ENCODE measurements at places on chromosomes 5 and 9.

DNA sequence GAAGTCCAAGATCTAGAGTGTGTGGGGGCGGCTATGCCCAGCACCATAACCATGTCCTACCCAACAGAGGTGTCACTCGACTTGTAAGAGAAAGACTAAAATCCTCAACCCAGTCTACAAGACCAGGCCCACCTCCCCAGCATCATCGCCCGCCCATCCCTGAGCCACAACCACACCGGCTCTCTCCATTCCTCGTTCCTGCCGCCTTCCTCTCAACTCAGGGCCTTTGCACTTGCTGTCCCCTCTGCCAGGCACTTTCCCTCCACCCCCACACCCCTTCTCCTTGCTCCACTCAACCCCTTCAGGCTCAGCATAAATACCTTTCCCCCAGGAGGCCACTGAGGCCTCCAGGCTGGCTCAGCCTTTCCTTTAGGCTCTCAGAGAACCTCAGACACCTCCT, 69.3 kb downstream of the PAX5 start:
- no peak for DNase-seq

DNA sequence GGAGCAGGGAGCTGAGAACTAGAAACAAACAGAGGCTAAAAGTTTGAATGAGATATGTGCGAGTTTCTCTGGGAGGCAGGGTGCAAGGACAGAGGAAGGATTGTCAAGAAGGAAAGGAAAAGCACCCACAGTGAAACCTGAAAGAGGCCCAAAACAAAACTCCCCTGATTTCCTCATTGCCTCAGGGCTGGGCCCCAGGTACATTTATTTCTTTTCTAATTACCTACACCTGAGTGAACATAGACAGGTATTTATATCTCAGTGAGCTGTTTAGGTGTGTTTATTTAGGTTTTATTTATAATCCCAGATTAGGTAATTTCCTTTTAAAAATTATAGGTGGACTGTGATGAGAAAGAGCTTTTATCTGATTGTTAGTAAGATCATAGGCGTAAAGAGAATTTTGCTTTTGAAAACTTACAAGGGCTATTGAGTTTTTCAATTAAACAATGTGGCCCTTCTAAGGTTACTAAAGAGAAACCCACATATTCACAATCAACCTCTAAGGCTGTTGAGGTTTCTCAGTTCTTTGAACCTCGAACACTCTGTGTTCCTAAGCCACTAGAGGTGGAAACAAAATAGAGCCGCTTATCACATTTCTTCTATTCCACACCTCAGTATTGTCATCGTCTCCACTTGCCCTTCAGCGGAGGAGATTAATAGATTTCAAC, 344.8 kb downstream of the ZNF608 start:
- DNase-seq, result no peak

DNA sequence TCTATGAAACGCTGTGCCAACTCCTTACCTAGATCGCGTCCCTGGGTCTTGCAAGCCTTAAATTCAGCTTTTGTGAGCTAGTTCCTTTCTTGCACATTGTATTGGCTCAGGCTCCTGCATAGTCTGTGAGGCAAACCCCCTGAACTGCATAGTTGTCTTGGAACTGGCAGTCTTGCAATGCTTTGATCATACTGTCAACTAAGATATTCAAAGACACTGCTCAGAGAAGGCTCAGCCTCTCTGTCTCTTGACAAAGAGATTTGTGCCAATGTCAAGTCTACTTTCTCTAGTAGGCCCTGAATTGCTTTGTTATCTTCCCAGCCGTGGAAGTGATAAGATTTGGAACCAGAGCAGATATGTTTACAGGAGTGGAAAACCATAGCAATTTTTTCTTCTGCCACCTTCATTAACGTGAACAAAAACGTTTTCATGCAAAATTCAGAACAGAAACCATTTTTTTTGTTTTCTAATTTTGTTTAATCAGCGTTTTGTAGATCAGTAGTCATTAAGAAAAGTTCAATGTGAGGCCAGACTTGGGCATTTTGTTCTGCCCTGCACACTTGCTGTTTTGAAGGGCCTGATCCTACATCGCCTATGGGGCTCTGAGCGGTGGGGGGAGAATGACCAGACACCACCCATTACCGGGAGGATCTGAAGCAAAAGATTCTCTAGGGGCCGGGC, 27.6 kb upstream of the ENTREP1 start:
- DNase-seq, result no peak

GRCh38 chr5:134088994-134089560, 25.4 kb upstream of the TCF7 start:
- DNase-seq, result no peak

DNA sequence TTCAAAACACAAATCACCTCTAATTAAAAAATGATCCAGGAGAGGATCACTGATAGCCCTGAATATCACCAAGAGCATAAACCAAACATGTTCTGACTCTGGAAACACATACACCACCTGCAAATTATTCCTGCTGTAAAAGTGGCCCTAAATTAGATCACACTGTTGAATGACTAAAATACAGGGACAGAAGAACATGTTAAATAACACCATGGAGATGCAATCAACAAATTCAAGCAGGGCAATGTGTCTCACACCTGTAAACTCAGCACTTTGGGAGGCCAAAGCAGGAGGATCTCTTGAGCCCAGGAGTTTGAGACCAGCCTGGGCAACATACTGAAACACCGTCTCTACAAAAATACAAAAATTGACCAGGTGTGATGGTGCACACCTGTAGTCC, 18.2 kb upstream of the SPOUT1 start:
- no peak for DNase-seq

DNA sequence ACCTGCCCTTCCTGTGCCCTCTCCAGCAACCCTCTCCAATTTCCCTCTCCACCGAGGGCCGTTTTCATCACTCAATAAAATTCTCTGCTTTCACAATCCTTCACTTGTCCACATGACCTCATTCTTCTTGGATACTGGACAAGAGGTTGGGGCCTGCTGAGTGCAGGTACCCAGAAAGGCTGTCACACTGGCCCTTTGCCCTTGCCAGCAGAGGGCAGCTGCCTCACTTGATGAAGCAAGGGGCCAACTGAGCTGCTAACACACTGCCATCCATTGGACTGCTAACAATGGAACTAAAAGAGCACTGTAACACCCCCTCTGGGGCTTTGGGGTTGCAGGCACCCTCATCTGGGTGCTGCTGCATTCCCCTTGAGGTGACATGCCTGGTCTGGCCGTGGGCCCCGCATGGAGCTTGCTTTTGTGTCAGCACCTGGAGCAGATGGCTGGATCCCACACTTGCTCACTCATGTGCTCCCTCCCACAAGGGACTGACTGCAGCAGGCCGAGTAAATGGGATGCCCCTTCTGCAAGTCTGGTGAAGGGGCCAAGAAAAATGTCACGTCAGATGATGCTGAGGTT, 308.1 kb upstream of the ADCY2 start:
- no peak for DNase-seq

- DNase-seq, result no peak
Measured at GRCh38 chr5:107121793-107122519, 548.8 kb downstream of the EFNA5 start.

DNA sequence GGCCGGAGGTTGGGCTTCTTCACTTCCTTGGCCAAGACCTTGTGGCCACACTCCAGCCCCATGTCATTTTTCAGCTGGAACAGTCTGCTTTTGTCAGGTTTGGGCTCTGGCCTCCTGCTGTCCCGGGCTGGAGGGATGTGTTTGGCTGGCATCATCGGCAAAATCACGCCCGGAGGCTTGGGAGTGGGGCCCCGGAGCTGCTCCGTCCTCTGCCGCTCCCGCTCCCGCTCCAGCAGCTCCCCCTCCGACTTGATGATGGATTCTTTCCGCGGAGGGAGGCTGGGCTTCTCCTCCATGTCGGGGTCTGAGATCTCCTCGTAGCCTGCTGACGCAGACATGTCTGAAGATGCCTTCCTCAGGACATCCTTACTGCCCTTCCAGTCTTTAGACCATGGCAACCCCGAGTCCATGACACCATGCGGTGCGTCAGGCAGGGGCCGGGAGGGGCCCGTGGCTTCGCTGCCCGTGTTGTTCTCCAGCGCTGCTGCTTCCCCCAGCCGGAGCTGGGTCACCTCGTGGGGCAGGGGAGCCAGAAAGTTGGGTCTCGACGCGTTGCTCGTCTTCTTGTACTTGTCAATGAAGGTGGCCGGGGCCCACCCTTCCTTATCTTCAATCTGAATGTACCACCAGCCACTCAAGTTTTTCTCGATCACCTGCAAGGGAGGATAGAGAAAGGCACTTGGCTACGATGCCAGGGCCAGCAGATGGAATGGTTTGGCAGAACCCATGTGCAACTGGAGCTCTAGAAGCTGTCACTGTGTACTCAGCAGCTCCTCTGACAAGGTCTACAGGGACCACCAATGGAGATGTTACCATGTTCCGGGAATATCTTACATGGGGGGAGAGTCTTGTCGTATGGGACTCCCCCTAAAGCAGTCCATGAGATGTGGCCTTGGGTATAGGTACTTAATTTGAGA, 56.0 kb upstream of the UBTD2 start:
- no peak for DNase-seq

GRCh38 chr5:136749016-136749415, 383.7 kb upstream of the TRPC7 start:
- DNase-seq, result no peak

GRCh38 chr5:75031366-75031765, 21.0 kb downstream of the GCNT4 start:
- DNase-seq, result no peak

DNA sequence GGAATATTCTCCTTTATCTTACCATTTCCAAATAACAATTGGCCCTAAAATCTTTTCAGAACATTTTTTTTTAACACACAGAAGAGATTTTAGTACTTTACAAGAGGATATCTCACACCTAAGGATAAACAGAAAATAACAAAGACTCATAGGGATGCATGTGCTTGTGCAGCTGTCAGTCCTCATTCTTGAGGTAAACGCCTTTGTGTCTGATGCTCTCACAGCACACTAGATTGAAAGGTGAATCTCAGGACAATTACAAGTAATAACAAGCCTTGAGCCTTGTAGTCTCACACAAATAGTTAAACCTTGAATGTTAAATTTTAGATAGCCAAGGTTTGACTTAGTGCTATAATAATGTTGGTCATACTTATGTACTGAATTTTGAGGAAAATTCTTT, 439.2 kb downstream of the PTPRD start:
- no peak for DNase-seq

DNA sequence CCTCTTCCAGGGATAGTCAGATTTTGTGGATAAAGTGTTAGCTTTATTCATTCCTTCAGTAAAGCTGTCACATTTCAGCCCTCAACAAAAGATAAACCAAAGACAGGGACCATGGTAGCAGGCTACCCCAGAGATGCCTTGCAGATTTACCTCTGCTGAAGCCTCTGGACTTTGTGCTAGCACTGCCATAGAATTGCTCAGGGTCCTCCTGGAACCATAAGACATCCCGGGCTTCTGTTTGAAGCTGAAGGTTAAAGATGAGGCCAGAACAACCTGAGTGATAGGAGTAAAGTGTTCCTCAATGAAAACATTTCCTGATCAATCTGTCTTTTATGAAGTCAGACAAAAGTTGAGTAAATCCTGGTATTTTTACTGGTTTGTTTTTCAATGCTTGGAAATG, 57.5 kb upstream of the ARL15 start:
- DNase-seq, result no peak

GRCh38 chr9:86246752-86247161, 12.7 kb downstream of the C9orf153 start:
- DNase-seq, result no peak

- no peak for DNase-seq
Measured at GRCh38 chr5:68339921-68340321, 124.4 kb downstream of the PIK3R1 start.

Measured in stimulated activated CD4-positive, alpha-beta T cell treated with anti-CD3 and anti-CD28 coated beads, Interleukin-15, amount 100 ng/mL, for 1 hour (primary cell).